CD8-positive, alpha-beta memory T cell (primary cell): ENCODE measurements at places on chromosomes 1 and 21.
A peak's percentile ranks its signal among the peaks of the same experiment; 100 is the strongest.

- no peaks in the 10 kb centered on the region for H3K4me1 ChIP-seq
- H3K4me3 ChIP-seq, result no peak overlapping the region
- no peak overlapping the region for H3K27ac ChIP-seq
- no peaks in the 10 kb centered on the region for H3K36me3 ChIP-seq
- no peaks in the 10 kb centered on the region for H3K27me3 ChIP-seq
- no peak for DNase-seq
Measured at GRCh38 chr1:171901245-171901644, 59.9 kb downstream of the DNM3 start.

- no peaks in the 10 kb centered on the region for H3K36me3 ChIP-seq
- no peak for DNase-seq
- no peaks in the 10 kb centered on the region for H3K4me1 ChIP-seq
- no peak overlapping the region for H3K27ac ChIP-seq
- no peak overlapping the region for H3K4me3 ChIP-seq
- no peaks in the 10 kb centered on the region for H3K27me3 ChIP-seq
Measured at GRCh38 chr1:176479971-176480370, 17.0 kb downstream of the PAPPA2 start.

- H3K27me3 ChIP-seq, result no peaks in the 10 kb centered on the region
- DNase-seq, result peak; percentile 72
- H3K27ac ChIP-seq, result peak overlapping the region; percentile 94
Measured at GRCh38 chr1:180632326-180633056, 669 bp downstream of the XPR1 start.

DNA sequence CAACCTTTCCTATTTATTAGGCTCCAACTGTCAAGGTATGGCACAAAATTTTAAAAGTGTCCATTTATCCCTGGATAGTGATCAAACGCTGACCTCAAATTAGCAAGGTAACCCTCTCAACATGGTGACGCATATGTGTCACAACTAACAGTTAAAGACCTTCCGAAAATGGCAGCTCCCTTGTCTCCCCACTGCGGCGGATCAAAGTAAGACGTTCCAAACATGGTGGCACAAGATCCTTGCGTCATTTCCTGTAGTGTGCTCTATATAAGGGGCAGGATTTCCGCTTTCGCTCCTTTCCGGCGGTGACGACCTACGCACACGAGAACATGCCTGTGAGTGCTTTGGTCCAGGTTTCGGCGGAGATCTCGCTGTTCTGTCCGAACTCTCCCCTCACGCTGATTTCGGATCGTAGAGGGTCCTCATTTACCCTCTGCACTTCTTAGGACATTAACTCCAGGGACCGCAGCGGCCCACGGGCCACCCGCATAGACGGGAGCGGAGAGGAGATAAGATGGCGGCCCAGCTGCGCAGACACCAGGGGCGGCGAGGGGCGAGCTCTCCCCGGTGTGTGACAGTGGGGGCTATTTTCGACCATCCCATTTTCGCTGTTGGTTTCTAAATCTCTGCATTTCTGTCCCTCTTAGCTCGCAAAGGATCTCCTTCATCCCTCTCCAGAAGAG, at the start of gene RPS27:
Gene RPS27 (plus strand): TSS at position 295 of the 683 bp plus-strand sequence. CDS start 35 bp downstream, at position 330.
- peaks cover 34% of the 10 kb centered on the region for H3K36me3 ChIP-seq
- peak within 1 kb of the TSS; percentile 79 for H3K4me3 ChIP-seq
- peaks cover 42% of the 10 kb centered on the region for H3K4me1 ChIP-seq
- H3K27me3 ChIP-seq, result no peaks in the 10 kb centered on the region

- H3K36me3 ChIP-seq, result no peaks in the 10 kb centered on the region
- H3K4me1 ChIP-seq, result no peaks in the 10 kb centered on the region
- H3K27me3 ChIP-seq, result no peaks in the 10 kb centered on the region
- no peak overlapping the region for H3K27ac ChIP-seq
- no peak overlapping the region for H3K4me3 ChIP-seq
Measured at GRCh38 chr1:197567442-197567841, 207.8 kb downstream of the DENND1B start.

DNA sequence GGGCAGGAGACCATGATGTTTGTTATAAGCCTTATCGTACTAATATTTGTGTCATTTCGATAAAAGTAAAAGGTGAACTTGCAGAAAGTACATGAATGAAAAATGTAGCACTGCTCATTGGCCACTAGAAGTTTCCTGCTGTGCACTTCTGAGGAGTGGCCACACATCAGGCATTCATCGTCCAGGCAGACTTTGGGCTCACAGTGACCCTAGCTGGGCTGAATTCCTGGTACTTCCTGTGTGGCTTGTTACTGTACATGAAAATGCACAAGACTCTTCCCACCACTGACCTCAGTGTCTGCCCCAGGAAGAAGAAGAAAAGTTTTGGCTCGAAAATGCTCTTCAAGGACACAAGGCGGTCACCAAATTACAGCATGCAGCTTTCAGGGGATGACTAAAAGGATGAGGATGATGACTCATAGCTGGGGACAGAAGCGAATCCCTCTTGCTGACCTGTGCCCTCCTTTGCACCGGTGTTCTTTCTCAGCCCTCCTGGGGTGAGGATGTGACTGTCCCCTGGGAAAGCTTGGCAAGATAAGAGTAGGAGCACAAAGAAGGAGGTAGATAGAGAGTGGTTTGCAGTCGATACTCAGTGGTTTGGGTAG, 252.4 kb upstream of the KAZN start:
- H3K36me3 ChIP-seq, result no peaks in the 10 kb centered on the region
- no peaks in the 10 kb centered on the region for H3K4me1 ChIP-seq

- DNase-seq, result no peak
- no peaks in the 10 kb centered on the region for H3K36me3 ChIP-seq
- peaks cover 19% of the 10 kb centered on the region for H3K4me1 ChIP-seq
- no peak overlapping the region for H3K27ac ChIP-seq
Measured at GRCh38 chr1:2499260-2499659, 23.2 kb downstream of the PLCH2 start.

GRCh38 chr21:8993284-8993942, 1528.0 kb upstream of the TPTE start:
- no peak overlapping the region for H3K27ac ChIP-seq
- no peak for DNase-seq
- no peaks in the 10 kb centered on the region for H3K4me1 ChIP-seq
- H3K36me3 ChIP-seq, result no peaks in the 10 kb centered on the region
- H3K4me3 ChIP-seq, result no peak overlapping the region

- H3K36me3 ChIP-seq, result no peaks in the 10 kb centered on the region
- peaks cover under 1% of the 10 kb centered on the region for H3K4me1 ChIP-seq
- no peak overlapping the region for H3K4me3 ChIP-seq
- DNase-seq, result no peak
- H3K27ac ChIP-seq, result no peak overlapping the region
- H3K27me3 ChIP-seq, result no peaks in the 10 kb centered on the region
Measured at GRCh38 chr1:212218911-212219310, 66.3 kb upstream of the PPP2R5A start.

DNA sequence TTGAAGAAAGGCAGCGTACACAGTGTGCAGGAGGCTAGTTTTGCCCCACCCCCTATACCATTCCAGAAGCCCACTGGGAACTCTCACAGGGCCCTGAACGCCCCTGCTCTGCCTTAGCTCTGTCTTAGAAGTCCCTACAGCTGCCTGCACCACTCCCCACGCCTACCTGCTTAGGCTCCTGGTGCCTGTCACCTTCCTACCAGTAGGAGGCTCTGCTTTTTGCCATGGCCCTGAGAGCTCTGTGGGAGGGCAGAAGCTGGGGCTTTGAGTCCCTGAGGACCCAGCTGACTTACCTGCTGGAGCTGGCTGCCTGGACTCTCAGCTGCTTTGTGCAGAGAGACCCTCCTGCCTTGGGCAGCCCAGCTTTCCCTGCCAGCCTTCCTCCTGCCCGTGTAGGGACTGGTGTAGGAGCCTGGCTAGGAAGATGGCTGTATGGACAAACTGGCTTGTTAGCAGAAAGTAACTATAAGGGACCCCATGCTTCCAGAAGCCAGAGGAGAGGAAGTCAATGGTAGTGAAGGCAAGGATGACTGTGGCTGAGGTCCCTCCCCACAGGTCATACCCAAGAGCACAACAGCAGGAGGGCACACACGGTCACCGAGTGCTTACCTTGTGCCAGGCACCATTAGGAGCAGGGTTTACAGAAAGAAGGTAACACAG, 9.8 kb upstream of the CELSR2 start:
- H3K36me3 ChIP-seq, result peaks cover 20% of the 10 kb centered on the region
- no peak overlapping the region for H3K27ac ChIP-seq
- no peaks in the 10 kb centered on the region for H3K27me3 ChIP-seq
- no peak for DNase-seq
